ENCODE measurements at places on chromosomes 1 and 21.

DNA sequence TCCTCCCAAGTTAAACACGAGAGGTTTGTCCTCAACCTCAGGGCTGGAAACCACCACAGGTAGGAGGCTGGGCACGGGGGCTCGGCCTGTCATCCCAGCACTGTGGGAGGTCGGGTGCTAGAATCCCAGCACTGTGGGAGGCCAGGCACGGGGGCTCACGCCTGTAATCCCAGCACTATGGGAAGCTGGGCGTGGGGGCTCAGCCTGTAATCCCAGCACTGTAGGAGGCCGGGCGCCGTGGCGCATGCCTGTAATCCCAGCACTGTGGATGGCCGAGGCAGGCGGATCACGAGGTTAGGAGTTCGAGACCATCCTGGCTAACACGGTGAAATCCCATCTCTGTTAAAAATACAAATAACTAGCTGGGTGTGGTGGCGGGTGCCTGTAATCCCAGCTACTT lies 6.7 kb upstream of the CDK11A start:
- DNase-seq, result no peak

- DNase-seq, result no peak
Observed at GRCh38 chr1:205626216-205626615, 5.6 kb downstream of the ELK4 start.

GRCh38 chr1:113369699-113370098 lies 20.6 kb upstream of the MAGI3 start:
- no peak for DNase-seq

DNA sequence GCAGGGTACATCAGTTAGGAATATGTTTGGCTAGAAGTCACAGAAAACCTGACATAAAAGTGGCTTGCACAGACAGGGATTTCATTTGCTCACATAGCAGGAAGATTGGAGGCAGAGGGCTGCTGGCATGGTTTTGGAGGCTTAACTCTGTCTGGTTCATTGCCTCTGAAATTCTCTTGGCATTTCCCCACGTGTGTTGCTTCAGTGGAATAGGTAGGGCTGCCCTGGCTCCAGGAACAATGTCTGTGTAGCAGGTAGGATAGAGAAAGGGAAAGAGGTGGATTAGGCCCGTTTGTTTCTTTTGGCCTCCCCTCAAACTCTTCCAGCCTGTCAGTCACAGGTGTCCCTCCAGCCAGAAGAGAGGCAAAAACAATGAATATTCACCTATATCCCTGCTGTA lies 20.5 kb upstream of the SIPA1L2 start:
- DNase-seq, result no peak

GRCh38 chr1:154527192-154527591 lies 25.0 kb upstream of the SHE start:
- DNase-seq, result no peak

DNA sequence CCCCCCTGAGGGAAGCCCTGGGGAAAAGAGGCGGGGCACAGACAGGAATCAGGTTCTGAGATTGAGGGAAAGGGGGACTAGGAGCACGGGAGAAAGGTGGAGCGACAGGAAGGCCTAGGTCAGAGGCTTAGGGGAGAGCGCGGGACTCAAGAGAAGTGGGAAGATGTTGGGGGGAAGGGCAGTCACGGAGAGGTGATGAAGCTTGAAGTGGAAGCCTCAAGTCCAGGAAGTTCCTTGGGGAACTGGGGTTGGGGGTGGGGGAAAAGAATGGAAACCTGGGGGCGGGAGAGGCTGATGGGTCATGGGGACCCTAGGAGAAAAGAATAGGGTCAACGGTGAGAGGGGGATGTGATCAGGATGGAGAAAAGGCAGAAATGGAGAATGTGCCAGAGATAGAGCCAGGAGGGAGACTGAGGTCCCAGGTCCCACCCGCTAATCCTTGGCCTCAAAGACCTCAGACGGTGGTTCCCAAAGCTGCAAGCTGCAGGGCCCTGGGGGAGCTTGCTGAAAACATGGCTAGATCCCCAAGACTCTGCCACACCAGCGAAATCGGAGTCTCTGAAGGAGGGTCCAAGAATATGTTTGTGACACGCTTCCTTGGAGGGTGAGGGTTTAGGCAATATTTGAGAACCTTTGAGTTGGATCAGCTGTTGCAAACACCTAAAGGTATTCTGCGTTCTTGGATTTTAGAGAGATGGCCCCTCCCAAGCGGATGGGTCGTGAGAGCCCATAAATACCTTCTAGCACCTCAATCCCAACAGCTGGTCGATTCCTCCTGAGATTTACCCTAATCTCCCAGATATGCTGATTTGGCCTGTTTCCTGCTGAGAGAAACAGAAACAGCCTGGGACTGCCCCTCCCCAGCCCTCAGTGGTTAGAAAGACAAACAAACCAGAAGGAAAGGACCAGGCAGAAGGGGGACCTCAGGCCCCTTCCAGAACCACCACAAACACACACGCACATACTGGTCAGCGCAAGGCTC lies 3.6 kb downstream of the C1orf232 start:
- no peak for DNase-seq

All from Kasumi-1 (cell line).